ENCODE measurements at places on chromosomes 16 and 17.
A peak's percentile ranks its signal among the peaks of the same experiment; 100 is the strongest.

DNA sequence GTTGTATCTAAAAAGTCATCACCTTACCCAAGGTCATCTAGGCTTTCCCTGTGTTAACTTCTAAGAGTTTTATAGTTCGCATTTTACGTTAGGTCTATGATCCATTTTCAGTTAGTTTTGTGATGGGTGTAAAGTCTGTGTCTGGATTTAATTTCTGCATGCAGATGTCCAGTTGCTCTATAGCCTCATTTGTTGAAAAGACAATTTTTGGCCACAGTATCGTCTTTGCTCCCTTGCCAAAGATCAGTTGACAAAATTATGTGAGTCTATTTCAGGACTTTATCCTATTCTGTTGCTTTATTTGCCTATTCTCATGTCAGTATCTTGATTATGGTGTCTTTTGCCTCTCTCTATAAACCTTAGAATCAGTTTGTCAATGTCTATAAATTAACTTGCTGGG is 85.1 kb downstream of the METRNL start:
- no peaks in the 10 kb centered on the region for H3K36me3 ChIP-seq
- no peaks in the 10 kb centered on the region for H3K4me1 ChIP-seq
- H3K27ac ChIP-seq = no peak overlapping the region
- H3K4me3 ChIP-seq = no peak overlapping the region
- DNase-seq = no peak

DNA sequence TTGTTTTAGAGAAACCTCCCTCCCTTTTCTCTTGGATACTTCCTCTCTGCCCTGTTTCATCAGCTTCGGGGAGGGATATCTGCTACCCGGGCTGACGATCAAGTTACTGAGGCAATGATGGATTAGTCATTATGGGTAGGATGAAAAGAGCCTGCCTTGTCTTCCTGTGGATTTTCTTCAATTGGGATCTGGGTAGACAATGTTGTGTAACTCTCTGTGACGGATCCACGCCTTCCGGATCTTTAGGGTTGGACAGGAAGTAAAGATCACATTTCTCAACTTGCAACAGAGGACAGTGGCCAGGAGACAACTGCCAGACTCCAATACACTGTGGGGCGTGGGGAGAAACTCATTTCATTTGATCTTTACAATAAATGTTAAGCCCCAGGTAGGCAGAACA is 11.3 kb upstream of the CHST6 start:
- H3K27ac ChIP-seq = peak overlapping the region; percentile 33
- no peak for DNase-seq
- no peak overlapping the region for H3K4me3 ChIP-seq
- no peaks in the 10 kb centered on the region for H3K36me3 ChIP-seq
- no peaks in the 10 kb centered on the region for H3K4me1 ChIP-seq
- no peaks in the 10 kb centered on the region for H3K27me3 ChIP-seq

DNA sequence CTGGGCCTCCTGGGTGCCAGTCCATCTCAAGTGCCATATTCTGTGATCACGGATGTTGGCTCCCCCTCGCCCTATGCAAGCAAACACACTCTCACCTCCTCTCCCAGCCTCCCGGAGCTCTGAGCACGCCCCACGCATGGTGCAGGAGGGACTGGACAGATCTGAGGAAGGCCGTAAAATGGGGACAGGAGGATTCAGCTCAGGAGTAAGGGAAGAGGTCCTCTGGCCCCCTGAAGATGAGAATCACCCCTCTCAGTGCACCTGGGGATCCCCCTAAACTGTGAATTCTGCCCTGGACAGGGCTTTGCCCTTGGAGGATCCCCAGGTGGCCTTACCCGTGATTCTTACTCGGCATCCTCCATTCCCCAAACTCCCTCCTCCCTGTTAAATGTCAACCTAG is 15.6 kb downstream of the TMEM186 start:
- H3K36me3 ChIP-seq = no peaks in the 10 kb centered on the region
- no peak for DNase-seq
- H3K27ac ChIP-seq = no peak overlapping the region
- no peaks in the 10 kb centered on the region for H3K4me1 ChIP-seq

DNA sequence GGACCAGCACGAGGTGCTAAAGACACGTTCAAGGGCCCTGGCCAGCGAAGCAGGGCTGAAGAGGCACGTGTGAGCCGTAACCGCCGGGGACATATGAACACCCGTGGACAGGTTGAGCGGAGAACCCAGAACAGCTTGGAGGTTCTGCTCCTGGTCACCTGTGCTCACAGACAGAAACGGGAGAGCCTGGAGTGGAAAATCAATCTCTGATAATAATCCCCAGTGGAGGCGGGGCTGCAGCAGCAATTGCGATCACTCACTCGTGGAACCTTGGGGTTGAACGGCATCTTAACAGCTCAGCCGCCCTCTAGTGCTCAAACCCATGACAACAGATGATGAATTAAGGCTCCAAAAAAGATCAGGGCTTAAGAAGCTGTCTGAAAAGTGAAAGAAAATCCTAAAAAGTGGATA is 25.6 kb downstream of the WIPI1 start:
- peaks cover 2% of the 10 kb centered on the region for H3K4me1 ChIP-seq
- no peak overlapping the region for H3K27ac ChIP-seq
- no peak overlapping the region for H3K4me3 ChIP-seq
- peaks cover 89% of the 10 kb centered on the region for H3K36me3 ChIP-seq

GRCh38 chr16:70398177-70398743 is 40.6 kb downstream of the ST3GAL2 start:
- no peaks in the 10 kb centered on the region for H3K36me3 ChIP-seq
- DNase-seq = no peak
- no peak overlapping the region for H3K27ac ChIP-seq
- no peaks in the 10 kb centered on the region for H3K27me3 ChIP-seq
- H3K4me3 ChIP-seq = no peak overlapping the region

GRCh38 chr16:26729951-26730541 is 336.7 kb upstream of the C16orf82 start:
- H3K36me3 ChIP-seq = no peaks in the 10 kb centered on the region
- H3K27me3 ChIP-seq = no peaks in the 10 kb centered on the region
- no peaks in the 10 kb centered on the region for H3K4me1 ChIP-seq
- no peak overlapping the region for H3K27ac ChIP-seq

GRCh38 chr17:55161935-55162555 is 102.7 kb upstream of the HLF start:
- H3K27ac ChIP-seq = no peak overlapping the region
- H3K4me3 ChIP-seq = no peak overlapping the region
- DNase-seq = no peak
- no peaks in the 10 kb centered on the region for H3K36me3 ChIP-seq
- H3K27me3 ChIP-seq = no peaks in the 10 kb centered on the region
- H3K4me1 ChIP-seq = no peaks in the 10 kb centered on the region

DNA sequence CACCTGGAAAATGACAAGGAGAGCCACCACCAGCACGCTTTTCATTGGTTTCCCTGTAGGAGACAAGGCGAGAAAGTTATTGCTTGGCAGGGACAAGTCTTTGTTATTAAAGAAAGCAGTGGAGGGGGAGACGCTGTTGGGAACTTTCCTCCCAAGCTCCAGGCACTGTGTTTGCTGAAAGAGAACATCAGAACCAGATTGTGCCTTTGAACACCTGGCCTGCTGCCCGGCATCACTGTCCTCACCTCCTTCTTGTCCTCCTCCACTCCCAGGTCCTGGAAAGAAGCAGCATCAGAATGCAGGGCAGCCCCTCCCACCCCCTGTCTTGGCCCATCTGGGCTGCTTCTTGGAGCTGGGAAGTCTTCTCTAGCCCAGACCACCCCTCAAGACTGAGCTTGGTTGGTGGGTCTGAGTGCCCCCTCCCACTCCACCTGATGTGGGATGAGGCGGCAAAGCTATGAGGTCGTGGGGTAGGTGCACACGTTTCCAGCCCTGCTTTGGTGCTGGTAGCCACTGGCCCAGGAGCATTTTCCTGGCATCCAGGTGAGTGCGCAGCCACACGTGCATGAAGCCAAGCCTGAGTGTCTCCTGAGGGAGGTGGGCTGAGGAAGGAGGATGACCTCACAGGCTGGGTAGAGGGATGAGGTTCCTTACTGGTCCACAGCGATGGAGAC is 6.2 kb downstream of the CCR7 start:
- peak; percentile 40 for DNase-seq
- no peaks in the 10 kb centered on the region for H3K27me3 ChIP-seq
- peaks cover 4% of the 10 kb centered on the region for H3K4me1 ChIP-seq
- H3K27ac ChIP-seq = no peak overlapping the region
- H3K4me3 ChIP-seq = no peak overlapping the region

DNA sequence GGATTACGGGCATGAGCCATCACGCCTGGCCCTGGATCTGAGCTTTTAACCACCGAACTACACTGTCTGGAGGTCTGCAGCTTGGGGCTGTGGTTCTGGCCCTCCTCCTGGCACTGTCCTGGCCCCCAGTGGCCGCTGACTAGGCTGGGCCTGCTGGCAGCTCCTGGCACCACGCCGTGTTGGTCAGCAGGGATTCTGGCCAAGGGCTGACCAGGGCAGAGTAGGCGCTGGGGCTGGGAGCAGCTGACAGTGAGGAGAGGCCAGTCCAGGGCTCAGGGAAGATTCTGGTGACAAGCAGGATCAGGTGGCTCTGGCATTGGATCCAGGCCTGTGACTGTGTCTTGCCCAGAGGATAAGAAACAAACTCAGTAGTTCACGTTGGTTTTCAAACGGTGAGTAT is 14.6 kb downstream of the EEF2K start:
- peaks cover 13% of the 10 kb centered on the region for H3K4me1 ChIP-seq
- H3K36me3 ChIP-seq = peaks cover 3% of the 10 kb centered on the region
- H3K4me3 ChIP-seq = no peak overlapping the region

GRCh38 chr16:72211110-72211509 is 39.2 kb upstream of the PMFBP1 start:
- DNase-seq = no peak
- no peak overlapping the region for H3K4me3 ChIP-seq
- no peaks in the 10 kb centered on the region for H3K4me1 ChIP-seq
- no peaks in the 10 kb centered on the region for H3K27me3 ChIP-seq

GRCh38 chr16:19616241-19616640 is 60.7 kb downstream of the VPS35L start:
- no peaks in the 10 kb centered on the region for H3K27me3 ChIP-seq
- H3K36me3 ChIP-seq = peaks cover 55% of the 10 kb centered on the region
- no peaks in the 10 kb centered on the region for H3K4me1 ChIP-seq
- no peak for DNase-seq
- no peak overlapping the region for H3K4me3 ChIP-seq

GRCh38 chr16:1777375-1778199 is 4.7 kb upstream of the MRPS34 start:
- H3K4me3 ChIP-seq = no peak overlapping the region
- H3K27me3 ChIP-seq = no peaks in the 10 kb centered on the region
- no peak overlapping the region for H3K27ac ChIP-seq
- peaks cover 39% of the 10 kb centered on the region for H3K4me1 ChIP-seq

DNA sequence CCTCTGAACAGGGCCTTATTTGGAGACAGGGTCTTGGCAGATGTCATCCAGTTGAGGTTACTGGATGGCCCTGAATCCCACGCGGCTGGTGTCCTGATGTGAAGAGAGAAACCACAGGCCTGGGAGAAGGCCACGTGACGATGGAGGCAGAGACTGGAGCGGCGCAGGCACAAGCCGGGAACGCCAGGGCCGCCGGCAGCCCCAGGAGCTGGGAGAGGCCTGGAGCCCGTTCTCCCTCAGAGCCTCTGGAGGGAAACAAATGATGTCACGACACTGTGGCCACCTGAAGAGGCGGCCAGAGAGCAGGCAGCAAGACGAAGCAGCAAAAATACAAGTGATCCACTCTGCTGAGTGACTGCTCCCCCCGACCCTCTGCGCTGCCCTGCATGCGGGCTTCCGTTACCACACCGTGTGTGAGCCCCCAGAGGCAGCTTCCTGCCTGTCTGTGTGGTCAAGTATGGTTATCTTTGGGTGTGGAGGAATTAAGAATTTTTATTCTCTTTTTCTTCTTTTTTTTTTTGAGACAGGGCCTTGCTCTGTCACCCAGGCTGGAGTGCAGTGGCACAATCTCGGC is 11.6 kb downstream of the CD7 start:
- peaks cover 34% of the 10 kb centered on the region for H3K4me1 ChIP-seq
- H3K27ac ChIP-seq = peak overlapping the region; percentile 1
- no peak overlapping the region for H3K4me3 ChIP-seq
- no peaks in the 10 kb centered on the region for H3K27me3 ChIP-seq
- no peaks in the 10 kb centered on the region for H3K36me3 ChIP-seq

- H3K27ac ChIP-seq = no peak overlapping the region
- H3K27me3 ChIP-seq = no peaks in the 10 kb centered on the region
- no peak for DNase-seq
- H3K36me3 ChIP-seq = no peaks in the 10 kb centered on the region
- H3K4me3 ChIP-seq = no peak overlapping the region
Observed at GRCh38 chr16:86809458-86809955, 231.2 kb downstream of the FOXL1 start.

GRCh38 chr17:68759343-68760140 is 158.4 kb upstream of the FAM20A start:
- no peaks in the 10 kb centered on the region for H3K27me3 ChIP-seq
- peak overlapping the region; percentile 60 for H3K27ac ChIP-seq
- DNase-seq = peak; percentile 90
- H3K4me3 ChIP-seq = peak overlapping the region; percentile 40
- peaks cover 8% of the 10 kb centered on the region for H3K4me1 ChIP-seq

DNA sequence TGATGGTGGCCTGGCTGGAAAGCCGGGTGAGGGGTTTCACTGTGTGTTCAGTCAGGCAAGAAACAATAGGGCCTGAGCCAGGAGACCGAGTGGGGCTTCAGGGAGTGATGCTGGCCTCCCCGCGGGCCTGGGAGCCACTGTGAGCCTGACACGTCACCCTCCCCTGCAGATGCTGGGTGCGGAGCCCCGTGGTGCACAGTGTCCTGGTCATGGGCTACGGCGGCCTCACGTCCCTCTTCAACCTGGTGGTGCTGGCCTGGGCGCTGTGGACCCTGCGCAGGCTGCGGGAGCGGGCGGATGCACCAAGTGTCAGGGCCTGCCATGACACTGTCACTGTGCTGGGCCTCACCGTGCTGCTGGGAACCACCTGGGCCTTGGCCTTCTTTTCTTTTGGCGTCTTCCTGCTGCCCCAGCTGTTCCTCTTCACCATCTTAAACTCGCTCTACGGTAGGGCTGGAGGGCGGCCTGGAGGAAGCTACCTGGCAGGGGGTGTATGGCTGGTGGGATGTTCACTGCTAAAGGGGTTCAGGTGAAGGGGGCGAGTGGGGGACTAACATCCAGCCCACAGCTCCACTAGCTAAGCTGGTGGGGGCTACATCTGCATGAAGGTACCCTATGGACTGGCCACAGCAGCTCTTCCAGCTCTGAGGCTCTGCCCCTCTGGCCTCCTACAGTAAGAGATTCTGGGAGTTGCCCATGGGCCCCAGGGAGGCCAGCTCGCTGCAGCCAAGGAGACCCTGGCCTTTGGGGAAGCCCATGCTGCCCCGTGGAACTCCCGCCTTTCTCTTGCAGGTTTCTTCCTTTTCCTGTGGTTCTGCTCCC is 32.4 kb downstream of the ADGRG5 start:
- DNase-seq = peak; percentile 9
- no peaks in the 10 kb centered on the region for H3K4me1 ChIP-seq
- H3K36me3 ChIP-seq = no peaks in the 10 kb centered on the region
- no peak overlapping the region for H3K27ac ChIP-seq

DNA sequence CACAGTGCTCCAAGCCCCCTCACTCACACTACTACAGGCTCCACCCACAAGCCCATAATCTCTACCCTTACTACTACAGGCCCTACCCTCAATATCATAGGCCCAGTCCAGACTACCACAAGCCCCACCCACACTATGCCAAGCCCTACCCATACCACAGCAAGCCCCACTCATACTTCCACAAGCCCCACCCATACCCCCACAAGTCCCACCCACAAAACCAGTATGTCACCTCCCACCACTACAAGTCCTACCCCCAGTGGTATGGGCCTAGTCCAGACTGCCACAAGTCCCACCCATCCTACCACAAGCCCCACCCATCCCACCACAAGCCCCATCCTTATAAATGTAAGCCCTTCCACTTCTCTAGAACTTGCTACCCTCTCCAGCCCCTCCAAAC is 13.8 kb downstream of the RIPOR1 start:
- H3K4me1 ChIP-seq = peaks cover 3% of the 10 kb centered on the region
- H3K36me3 ChIP-seq = no peaks in the 10 kb centered on the region
- DNase-seq = peak; percentile 74
- H3K27ac ChIP-seq = no peak overlapping the region
- no peak overlapping the region for H3K4me3 ChIP-seq
- H3K27me3 ChIP-seq = no peaks in the 10 kb centered on the region
